ENCODE measurements at places on chromosomes 1 and 21. TPM values are rescaled to one million over a fixed set of nuclear protein-coding genes. Genes with fewer than 3 reads are reported as not detected.
A peak's percentile ranks its signal among the peaks of the same experiment; 100 is the strongest.

AJAP1 gene
- 2.7 TPM for total RNA-seq

SELE gene
- under 0.01 TPM for total RNA-seq

ATAD3B gene
- total RNA-seq, result 2.1 TPM

DNAJC11 gene
- 32.9 TPM for total RNA-seq

DDR2 gene
- total RNA-seq, result 134 TPM

- DNase-seq, result no peak
- no peak overlapping the region for H3K4me3 ChIP-seq
- no peaks in the 10 kb centered on the region for H3K36me3 ChIP-seq
- H3K27me3 ChIP-seq, result no peaks in the 10 kb centered on the region
Observed at GRCh38 chr1:36919491-36920145, 114.7 kb downstream of the GRIK3 start.

DNA sequence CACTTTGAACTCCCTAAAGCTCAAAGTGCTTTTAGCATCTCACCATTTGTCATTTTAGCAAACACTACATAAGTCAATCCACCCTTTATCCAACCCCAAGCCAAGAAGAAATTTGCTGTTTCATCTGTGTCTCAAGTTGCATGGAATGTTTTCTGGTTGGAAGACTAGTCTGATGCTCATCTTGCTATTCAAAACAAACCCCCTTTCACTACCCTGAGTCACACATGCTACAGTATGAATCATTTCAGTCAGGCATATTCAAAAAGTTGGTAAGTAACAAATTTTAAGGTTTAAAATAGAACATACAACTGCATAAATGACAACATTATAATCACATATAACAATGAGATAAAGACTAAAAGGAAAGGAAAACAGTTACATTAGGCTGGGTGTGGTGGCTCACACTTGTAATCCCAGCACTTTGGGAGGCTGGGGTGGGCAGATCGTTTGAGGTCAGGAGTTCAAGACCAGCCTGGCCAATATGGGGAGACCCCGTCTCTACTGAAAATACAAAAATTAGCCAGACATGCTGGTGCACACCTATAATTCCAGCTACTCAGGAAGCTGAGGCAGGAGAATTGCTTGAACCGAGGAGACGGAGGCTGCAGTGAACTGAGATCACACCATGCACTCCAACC, 38.7 kb downstream of the DSTYK start:
- no peak for DNase-seq
- peak overlapping the region; percentile 50 for H3K27ac ChIP-seq
- no peaks in the 10 kb centered on the region for H3K36me3 ChIP-seq
- no peak overlapping the region for H3K4me3 ChIP-seq
- H3K27me3 ChIP-seq, result no peaks in the 10 kb centered on the region
- H3K4me1 ChIP-seq, result no peaks in the 10 kb centered on the region

DNA sequence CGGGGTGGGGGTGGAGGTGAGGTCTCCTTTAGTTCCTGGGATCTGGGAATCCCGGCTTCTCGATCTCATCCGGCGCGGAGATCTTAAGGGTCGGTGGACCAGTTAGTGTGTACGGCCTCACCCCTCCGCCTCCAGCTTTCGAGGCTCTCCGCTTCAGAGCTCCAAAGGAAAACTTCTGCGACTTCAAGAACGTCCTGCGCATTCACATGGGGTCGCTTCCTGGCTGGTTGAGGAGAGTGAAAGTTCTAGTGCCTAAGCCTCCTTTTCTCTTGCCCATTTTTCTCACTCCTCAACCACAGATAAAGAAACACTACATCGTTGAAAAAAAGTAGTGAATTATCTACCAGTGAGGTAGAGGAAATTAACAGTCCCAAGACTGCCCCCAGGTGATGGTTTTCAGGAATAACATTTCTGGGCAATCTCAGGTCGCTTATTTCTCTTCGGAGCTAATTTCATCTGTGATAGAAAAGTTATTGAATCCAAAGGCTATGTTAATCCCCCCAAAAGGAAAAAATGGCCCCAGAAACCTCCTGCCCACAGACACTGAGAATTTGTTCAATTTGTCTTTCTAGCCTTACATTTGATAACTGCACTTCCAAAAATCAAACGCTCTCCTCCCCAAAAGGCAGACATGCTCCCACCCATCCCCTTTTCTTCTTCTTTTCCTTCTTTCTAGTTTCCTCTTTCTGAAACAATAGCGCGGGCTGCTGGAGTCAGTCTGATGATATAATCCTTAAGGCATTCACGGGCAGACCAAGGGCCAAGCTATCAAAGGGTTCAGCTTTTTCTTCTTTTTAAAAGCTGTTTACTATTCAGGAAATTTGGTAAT, 20.6 kb upstream of the TBX15 start:
- H3K4me3 ChIP-seq, result no peak overlapping the region
- H3K27me3 ChIP-seq, result peaks cover 20% of the 10 kb centered on the region
- peaks cover 23% of the 10 kb centered on the region for H3K4me1 ChIP-seq
- H3K36me3 ChIP-seq, result no peaks in the 10 kb centered on the region
- DNase-seq, result no peak
- H3K27ac ChIP-seq, result no peak overlapping the region

GRCh38 chr1:233844692-233845091, 59.8 kb upstream of the SLC35F3 start:
- no peaks in the 10 kb centered on the region for H3K36me3 ChIP-seq
- DNase-seq, result no peak
- no peaks in the 10 kb centered on the region for H3K27me3 ChIP-seq
- no peaks in the 10 kb centered on the region for H3K4me1 ChIP-seq

DNA sequence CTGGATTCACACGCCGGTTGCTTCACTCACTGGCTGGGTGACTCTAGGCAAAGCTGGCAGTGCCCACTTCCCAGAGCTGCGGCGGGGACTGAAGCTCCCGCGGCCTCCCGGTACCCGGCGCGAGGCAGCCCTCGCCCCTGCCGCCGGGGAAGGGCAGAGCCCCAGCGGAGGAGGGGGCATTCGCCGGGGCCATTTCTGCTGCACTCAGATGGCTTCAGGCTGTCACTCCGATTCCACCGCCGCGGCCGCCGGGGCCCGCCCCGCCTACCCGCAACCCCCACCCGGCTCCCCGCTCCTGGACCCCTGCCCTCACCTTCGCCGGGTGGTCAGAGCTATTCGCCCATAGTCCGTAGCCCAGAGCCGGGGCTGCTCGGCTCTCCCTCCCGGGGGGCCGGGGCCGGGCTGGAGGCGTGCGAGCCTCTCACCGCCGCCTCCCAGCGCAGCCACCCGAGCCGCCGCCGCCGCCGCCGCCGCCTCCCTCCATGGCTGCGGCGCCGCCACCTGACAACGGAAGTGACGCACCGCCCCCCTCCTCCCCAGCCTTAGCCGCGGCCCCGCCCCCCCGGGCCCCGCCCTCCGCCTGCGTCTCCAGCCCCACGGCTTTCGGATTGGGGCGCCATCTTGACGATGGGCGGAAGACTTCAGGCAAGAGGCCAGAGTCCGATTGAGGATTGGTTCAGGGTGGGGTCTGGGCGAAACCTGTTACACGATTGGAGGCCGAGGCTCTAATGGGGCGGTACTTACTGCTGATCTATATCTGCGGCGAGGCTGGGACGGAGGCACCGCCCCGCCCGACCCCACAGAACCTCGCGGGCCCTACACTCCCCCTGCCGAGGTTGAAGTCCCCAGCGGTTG, at the start of gene STK40:
Gene STK40, minus strand, starts transcription at position 515 of the 855 bp plus-strand sequence. CDS start 24,592 bp downstream, outside the sequence.
- peak within 1 kb of the TSS; percentile 99 for H3K27ac ChIP-seq
- peak within 1 kb of the TSS; percentile 95 for H3K4me3 ChIP-seq
- peaks cover 11% of the 10 kb centered on the region for H3K4me1 ChIP-seq
- peak; percentile 99 for DNase-seq

DNA sequence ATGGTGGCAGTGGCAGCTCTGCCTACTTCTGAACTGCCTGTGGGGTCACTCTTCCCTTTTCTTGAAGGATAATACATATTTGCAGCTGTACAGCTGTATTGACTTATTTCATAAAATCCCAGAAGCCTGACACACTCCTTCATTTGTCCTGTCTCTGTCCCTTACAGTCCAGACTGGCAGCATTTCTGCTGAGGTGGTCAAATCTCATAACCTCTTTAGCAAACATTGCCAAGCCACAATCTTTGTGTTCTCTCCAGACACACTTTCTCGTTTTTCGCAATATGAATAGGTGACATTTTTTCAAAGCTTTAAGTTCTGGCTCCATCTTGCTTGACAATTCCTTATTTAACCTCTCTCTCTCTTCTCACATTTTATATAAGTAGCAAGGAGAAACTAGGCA, 15.2 kb downstream of the LY9 start:
- H3K4me3 ChIP-seq, result no peak overlapping the region
- no peaks in the 10 kb centered on the region for H3K4me1 ChIP-seq
- no peaks in the 10 kb centered on the region for H3K36me3 ChIP-seq

- no peaks in the 10 kb centered on the region for H3K36me3 ChIP-seq
- no peaks in the 10 kb centered on the region for H3K4me1 ChIP-seq
- H3K4me3 ChIP-seq, result no peak overlapping the region
Observed at GRCh38 chr1:100239961-100240360, 9.7 kb downstream of the DBT start.

- DNase-seq, result no peak
- H3K36me3 ChIP-seq, result no peaks in the 10 kb centered on the region
Observed at GRCh38 chr1:81270051-81270450, 530.7 kb upstream of the ADGRL2 start.

DNA sequence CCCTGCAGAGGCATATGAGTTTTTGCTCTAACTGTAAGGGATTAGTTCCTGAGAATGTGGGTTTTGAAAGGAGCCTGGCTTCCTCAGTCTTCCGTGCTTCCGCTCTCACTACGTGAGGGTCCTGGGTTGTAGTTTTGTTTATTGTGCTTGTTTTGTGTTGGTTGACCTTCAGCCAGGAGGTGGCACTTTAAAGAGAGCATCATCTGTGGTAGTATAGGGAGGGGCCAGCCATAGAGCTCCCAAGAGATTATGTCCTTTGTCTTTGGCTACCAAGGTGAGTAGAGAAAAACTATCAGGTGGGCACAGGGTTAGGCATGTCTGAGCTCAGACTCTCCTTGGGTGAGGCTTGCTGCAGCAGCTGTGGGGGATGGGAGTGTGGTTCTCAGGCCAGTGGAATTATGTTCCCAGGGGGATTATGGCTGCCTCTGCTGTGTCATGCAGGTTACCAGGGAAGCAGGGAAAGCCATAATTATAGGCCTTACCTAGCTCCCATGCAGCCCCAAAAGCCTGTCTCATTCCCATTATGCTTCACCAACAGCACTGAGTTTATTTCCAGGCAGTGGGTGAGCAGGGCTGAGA, 23.5 kb downstream of the CYP4B1 start:
- no peaks in the 10 kb centered on the region for H3K27me3 ChIP-seq
- no peaks in the 10 kb centered on the region for H3K4me1 ChIP-seq
- no peaks in the 10 kb centered on the region for H3K36me3 ChIP-seq

DNA sequence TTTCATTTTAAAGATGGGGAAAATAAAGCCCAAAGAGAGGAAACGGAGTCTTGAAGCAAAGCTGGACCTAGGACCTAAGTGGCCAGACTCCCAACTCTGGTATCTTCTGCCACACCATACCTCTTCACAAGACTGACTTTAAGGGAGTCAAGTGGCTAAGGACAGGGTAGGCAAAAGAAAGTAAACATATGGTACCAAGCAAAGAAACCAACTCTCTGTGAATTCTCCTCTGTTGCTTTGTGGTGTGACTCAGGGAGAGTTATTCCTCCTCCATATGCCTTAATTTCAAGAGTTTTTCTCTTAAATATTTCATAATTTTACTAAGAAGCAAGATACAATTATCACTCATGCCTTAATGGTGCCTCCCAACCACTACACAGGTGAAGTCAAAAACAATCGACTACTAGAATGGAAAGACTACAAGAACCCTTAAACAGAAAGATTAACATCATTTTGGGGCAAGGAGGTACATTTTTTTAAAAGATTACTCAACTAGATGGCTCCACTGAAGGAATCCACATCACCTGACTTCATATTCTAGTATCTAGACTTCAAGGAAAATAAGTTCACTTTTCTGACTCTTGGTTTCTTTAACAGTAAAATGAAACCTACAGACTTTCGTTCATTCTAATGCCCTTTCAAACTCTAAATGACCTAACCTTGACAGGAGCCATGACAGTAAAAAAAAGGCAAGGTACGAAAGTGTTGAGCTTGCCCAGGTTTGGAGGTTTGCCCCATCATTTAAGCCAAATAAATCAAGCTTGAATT, 44.2 kb downstream of the LUZP1 start:
- H3K27me3 ChIP-seq, result no peaks in the 10 kb centered on the region
- DNase-seq, result no peak
- H3K4me1 ChIP-seq, result no peaks in the 10 kb centered on the region

- H3K27ac ChIP-seq, result no peak overlapping the region
- H3K27me3 ChIP-seq, result no peaks in the 10 kb centered on the region
Observed at GRCh38 chr21:42744520-42745445, 91.4 kb downstream of the PDE9A start.

DNA sequence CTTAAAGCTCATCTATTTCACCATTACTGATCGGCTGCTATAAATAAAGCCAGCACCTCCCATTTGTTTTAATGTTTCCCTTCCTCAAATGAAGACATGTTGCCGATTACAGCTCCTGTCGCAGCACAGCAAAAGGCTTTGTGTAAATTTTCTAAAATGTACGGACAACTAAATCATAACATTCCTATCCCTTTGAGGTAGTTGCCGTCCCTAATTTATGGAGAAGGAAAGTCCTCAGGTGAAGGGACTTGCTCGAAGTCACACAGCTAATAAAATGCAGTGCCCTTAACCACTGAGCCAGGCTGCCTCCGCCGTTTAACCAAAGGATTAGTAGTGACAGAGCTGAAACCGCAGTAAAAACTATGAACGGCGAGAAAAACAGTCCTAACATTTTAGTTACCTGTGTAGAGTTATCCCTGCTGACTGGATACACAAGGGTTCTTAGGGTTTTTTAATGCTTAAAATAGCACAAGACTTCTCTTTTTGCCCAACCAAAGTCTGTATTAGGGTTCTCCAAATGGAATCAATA, 871 bp downstream of the PINK1 start:
- H3K27me3 ChIP-seq, result no peaks in the 10 kb centered on the region
- no peak for DNase-seq
- peak overlapping the region; percentile 95 for H3K27ac ChIP-seq
- H3K4me1 ChIP-seq, result peaks cover 5% of the 10 kb centered on the region
- peak overlapping the region; percentile 97 for H3K4me3 ChIP-seq

GRCh38 chr1:39116860-39117728, 87.4 kb upstream of the MACF1 start:
- H3K27me3 ChIP-seq, result no peaks in the 10 kb centered on the region
- H3K36me3 ChIP-seq, result no peaks in the 10 kb centered on the region
- peak overlapping the region; percentile 32 for H3K27ac ChIP-seq
- no peak for DNase-seq
- no peak overlapping the region for H3K4me3 ChIP-seq

GRCh38 chr1:95653618-95654017, 419.6 kb downstream of the RWDD3 start:
- DNase-seq, result no peak
- H3K4me3 ChIP-seq, result no peak overlapping the region
- H3K27ac ChIP-seq, result no peak overlapping the region

- H3K4me1 ChIP-seq, result no peaks in the 10 kb centered on the region
- no peak overlapping the region for H3K4me3 ChIP-seq
- no peaks in the 10 kb centered on the region for H3K36me3 ChIP-seq
- DNase-seq, result no peak
- H3K27me3 ChIP-seq, result no peaks in the 10 kb centered on the region
- H3K27ac ChIP-seq, result no peak overlapping the region
Observed at GRCh38 chr1:201348211-201348566, 29.3 kb downstream of the TNNT2 start.

Data from uterus (tissue), 4 donors.